ENCODE measurements at places on chromosomes 11 and 22.

DNA sequence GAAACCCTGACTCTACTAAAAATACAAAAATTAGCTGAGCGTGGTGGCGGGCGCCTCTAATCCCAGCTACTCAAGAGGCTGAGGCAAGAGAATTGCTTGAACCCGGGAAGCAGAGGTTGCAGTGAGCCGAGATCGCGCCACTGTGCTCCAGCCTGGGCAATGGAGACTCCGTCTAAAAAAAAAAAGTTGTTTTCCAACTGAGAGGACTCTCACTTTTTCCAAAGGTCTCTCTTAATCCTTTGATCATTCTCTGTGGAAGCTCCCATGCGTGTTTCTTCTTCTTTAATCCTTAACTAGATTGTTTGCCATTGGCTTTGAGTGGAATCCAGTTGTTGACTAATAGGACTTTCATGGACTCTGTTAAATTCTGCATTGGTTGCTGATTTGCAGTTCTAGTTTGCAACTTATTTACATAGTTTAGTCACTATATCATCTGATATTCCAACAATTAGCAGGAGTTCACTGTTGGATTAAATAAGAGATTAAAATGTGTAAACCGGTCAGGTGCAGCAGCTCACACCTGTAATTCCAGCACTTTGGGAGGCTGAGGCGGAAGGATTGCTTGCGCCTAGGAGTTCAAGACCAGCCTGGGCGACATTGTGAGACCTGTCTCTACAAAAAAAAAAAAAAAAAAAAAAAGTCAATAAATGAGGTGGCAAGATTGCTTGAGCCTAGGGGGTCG, 79.7 kb downstream of the C22orf31 start:
- no peak for DNase-seq

DNA sequence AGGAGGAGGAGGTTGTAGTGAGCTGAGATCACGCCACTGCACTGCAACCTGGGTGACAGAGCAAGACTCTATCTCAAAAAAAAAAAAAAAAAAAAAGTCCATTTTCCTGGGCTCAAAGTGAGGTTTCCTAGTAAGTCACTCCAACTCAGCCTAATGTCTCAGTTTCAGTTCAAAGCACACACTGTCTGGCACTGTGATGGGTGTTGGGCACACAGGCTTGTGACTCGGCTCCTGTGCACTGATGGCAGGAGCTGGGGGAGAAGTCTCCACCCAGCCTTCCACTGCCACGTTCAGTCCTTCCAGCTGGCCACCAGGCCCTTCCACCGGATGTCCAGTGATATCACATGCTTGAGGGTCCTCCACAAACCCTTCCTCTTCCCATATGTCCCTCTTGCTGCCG, 186.0 kb downstream of the CEP164 start:
- DNase-seq = no peak

- DNase-seq = no peak
Observed at GRCh38 chr22:22798716-22799115, 88.9 kb upstream of the IGLL5 start.

- no peak for DNase-seq
Observed at GRCh38 chr11:76648061-76648460, 22.5 kb downstream of the LRRC32 start.

DNA sequence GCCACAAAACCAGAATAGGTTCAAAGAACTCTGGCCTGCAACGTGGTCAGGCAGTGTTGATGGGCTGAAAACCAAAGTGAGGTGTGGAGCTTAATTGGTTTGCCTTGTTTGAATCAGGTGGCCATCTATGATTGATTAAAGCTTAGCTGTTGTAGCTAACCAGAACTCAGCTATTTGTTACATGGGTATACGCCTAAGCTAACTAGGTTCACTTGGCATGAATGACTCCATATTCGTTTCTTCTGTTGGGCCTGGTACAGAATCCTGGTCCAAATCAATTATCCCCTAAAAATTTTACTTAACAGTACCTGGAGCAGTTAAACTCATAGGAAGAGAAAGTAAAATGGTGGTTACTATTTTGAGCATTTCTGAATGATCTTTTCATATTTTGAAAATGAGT, 7.7 kb upstream of the BAIAP2L2 start:
- no peak for DNase-seq

DNA sequence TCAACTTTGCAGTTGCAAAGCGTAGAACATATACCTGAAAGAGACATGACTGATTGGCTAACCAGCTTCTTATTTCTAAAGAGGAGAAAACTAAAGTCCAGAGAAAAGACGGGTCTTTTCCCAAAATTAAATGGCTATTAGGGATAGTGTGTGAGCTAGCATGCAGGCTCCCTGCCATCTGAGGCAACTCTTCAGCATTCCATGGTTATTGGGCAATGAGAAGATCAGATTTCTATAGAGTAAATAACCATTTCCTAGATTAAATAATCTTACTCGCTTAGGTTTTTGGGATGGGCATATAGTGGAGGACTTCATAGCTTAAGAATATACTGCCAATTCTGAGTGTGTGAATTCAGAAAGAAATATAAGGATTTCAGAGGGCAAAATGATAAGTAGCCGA, 95.0 kb downstream of the PDHX start:
- DNase-seq = no peak

- DNase-seq = no peak
Observed at GRCh38 chr11:76424379-76424778, 20.4 kb upstream of the EMSY start.

GRCh38 chr11:109298865-109299264, 123.1 kb upstream of the C11orf87 start:
- DNase-seq = no peak

DNA sequence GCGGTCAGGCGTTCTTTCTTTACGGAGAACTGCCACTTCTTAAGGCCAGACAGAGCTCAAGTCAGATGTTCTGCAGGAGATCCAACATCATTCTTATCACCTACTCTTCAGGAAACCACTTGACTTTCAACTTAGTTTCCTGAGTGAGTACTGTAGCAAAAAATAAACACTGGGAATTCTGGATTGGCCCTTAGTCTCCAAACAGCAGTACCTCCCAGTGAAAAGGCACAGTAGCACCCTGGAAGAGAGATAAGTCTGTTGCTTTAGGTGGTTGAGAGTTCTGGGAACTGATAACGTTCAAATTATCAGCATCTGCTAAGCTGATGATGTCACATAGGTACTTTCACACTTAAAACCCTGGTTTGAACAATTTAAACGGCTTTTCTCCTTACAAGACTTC, 971.8 kb upstream of the TENM4 start:
- DNase-seq = no peak

- DNase-seq = no peak
Observed at GRCh38 chr22:26979294-26979693, 321.9 kb downstream of the MIAT start.

DNA sequence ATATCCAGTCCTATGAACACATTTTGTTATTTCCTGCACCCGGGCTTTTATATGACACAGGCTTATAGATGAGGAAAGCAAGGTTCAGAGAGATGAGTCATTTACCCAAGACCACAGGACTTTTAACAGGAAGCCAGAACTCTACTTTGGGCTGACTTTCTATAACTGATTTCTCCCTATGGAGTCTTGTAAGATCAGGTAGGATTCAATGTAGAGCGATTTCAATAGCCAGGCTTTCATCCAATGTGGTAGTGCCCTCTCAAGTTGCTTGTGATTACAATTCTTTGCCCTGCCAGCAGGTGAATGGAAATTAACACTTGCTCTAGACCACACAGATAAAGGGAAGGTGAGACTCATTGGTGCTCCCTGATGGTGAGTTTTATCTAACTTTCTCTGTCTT, 378.3 kb downstream of the INSC start:
- DNase-seq = no peak

- DNase-seq = no peak
Observed at GRCh38 chr11:134521001-134521400, 109.0 kb upstream of the B3GAT1 start.

DNA sequence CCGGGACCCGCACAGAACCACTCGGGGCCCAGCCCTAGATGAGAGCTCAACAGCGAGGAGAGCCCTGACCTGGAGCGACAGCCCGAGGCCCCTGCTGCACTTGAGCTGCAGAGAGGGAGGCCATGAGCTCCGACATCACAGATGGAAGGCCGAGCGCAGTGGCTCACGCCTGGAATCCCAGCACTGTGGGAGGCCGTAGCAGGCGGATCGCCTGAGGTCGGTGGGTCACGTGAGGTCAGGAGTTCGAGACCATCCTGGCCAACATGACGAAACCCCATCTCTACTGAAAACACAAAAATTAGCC, 13.8 kb upstream of the BRSK2 start:
- no peak for DNase-seq

DNA sequence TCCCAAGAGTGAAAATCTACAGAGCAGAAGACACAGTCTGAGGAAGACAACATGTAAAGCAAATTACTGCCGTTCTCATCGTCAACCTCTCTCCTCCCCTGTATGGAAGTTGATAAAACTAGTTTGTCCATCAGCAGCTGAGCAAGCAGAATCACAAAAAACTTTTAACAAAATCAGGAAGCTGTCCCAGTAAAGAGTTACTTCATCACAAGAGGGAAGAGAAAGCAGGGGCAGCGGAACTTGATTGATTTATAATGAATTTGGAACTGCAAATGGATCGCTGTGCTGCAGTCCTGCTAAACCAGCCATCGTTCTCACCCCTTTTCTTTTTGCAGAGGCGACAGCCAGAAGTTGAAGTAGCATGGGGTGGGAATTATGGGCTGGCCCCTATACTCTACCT, 13.7 kb upstream of the UCP3 start:
- no peak for DNase-seq

GRCh38 chr11:15288863-15289262, 174.1 kb downstream of the INSC start:
- DNase-seq = no peak

GRCh38 chr22:45332001-45332400, 22.3 kb downstream of the FAM118A start:
- DNase-seq = no peak

DNA sequence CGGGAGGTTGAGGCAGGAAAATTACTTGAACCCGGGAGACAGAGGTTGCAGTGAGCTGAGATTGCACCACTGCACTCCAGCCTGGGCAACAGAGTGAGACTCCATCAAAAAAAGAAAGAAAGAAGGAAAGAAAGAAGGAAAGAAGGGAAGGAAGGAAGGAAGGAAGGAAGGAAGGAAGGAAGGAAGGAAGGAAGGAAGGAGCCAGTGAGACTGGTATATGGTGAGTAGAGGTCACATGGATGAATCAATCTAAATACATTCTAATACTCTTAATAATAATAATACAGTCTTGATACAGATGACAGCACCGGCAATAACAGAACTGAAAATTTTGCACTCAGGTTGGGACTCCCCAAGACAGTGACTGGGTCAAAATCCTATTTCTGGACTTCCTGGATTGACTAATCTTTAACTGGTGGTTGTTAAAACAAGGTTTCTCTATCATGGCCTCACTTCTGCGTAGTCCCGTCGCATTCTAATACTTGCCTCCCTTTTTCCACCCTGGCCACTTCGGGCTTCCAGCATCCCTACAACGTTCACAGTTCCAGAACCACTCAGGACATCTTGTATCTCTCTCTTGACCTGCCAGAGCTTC, 53.5 kb upstream of the EIF3M start:
- no peak for DNase-seq

DNA sequence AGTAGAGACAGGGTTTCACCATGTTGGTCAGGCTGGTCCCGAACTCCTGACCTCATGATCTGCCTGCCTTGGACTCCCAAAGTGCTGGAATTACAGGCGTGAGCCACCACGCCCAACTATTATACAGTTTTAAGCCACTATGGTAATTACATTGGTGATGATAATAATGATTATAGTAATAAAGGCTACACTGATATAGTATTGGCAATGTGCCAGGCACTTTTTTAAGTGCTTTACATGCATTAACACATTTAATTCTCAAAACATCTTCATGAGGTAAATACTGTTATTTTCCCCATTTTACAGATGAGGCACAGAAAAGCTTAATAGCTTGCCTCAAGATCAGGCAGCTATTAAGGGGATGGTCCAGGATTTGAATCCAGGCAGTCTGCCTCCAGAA, 222.5 kb downstream of the SOX6 start:
- DNase-seq = no peak

DNA sequence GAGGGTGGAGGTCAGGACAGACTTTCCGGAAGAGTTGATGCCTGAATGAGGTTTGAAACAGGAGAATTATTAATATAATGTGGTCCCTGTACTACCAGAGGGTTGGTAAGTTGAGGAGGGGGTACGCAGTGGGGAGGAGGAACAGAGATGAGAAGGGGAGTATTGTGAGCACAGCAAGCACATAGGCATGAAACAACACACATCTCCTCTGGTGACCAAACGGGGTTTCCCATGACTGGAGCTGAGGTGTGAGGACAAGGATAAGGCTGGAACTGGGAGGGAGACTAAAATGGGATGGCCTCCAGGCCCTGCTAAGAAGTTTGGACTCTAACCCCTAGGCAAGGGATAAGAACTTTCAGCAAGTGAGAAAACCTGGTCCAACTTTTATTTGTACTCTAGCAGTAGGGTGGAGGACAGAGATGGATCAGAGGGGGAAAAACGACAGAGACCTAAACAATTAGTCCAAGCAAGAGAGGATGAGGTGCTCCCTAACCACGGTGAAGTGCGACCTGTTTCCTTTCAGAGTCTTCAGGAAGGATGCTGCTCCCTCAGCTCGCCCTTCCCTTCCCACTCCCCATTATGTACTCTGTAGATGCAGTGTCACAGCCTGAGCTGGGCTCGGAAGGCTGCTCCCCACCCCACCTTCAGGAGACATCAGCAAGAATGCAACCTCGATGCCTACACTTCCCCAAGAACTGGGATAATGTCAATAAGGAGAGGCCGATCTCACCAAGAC, 59.2 kb downstream of the BTG4 start:
- DNase-seq = no peak

GRCh38 chr11:46259971-46260560, 17.4 kb upstream of the CREB3L1 start:
- no peak for DNase-seq

GRCh38 chr22:17920145-17920605, 104.2 kb downstream of the MICAL3 start:
- DNase-seq = peak; percentile 38

DNA sequence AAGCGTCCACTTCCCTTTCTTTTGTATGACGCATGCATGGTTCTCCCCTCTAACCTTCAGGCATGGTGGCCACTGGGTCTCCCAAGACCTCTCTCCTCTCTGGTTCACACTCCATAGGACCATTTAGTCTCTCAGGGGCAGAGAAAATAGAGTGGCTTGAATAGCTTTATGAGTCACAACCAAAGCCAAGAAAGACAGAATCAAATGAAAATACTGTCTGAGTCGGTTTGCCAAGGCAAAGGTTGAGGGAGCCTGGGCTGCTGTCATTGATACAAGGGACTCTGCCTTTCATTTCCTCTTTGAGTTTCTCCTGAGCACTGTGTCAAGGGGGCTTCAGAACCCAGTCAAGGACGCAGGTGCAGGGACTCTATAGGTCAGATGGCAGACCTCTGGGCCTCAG, 44.2 kb downstream of the TENM4 start:
- DNase-seq = no peak

DNA sequence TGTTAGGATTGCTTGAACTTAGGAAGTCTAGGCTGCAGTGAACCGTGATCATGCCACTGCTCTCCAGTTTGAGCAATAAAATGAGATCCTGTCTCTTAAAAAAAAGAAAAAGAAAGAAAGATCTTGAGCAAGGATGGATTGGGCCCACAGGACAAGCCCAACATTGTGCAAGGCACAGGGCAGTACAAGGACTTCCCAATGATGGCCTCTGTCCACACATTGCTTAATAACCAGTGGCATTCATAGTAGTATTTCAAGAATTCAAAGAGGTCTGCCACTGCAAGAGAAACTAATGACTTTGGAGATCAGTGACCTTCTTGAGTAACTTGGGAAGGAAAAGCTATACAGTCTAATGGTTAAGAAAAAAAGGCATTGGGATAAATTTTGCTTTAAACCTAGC, 44.6 kb downstream of the SEZ6L start:
- no peak for DNase-seq

GRCh38 chr22:42202669-42203068, 67.8 kb downstream of the TCF20 start:
- DNase-seq = no peak

Data from HEK293T (cell line).